ENCODE measurements at places on chromosomes 1 and 21.

DNA sequence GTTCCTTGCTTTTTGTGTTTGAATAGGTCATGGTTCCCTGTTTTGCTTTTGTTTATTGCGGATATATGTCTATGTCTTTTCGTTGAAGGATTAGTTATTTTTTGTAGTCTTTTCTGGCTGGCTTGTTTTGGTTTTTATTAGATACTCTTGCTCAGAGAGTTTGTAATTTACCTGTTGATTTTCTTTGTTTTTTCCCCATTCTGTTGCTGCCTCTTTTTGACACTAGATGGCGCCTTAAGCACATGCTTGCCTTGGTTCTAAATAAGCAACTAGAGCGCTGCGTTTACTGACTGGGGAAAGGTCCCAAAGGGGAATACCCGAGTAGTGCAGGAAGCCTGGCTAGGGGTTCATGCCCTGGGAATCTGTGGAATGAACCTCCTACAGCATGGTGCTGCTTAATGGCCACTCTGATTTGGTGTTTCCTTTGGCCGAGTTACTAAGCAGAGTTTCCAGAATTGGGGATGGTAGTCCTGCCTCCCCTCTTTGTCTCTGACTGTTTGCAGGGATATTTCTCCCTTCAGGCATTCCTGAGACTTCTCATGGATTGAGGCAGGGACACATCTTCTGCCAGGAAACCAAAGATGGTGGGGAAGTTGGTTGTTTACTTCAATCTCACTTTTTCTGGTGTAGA lies 143.2 kb downstream of the PTPRU start:
- no peak for DNase-seq

DNA sequence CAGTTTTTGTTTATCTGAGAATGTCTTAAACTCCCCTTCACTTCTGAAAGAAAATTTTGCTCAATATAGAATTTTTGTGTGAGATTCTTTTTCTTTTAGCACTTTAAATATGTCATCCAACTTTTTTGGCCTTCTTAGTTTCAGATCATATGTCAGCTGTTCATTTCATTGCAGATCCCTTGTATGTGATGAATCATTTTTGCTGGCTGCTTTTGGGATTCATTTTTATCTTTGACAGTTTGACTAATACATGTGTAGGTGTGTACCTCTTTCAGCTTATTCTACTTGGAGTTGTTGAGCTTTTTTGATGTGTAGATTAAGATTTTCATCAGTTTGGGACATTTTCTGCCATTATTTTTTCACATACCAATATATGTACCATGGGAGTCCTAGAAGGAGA lies 156.8 kb downstream of the FASLG start:
- DNase-seq, result no peak

GRCh38 chr1:150521196-150521968 lies 5.8 kb downstream of the FALEC start:
- DNase-seq, result no peak

GRCh38 chr1:203954788-203955552 lies 93.6 kb downstream of the SNRPE start:
- DNase-seq, result no peak

DNA sequence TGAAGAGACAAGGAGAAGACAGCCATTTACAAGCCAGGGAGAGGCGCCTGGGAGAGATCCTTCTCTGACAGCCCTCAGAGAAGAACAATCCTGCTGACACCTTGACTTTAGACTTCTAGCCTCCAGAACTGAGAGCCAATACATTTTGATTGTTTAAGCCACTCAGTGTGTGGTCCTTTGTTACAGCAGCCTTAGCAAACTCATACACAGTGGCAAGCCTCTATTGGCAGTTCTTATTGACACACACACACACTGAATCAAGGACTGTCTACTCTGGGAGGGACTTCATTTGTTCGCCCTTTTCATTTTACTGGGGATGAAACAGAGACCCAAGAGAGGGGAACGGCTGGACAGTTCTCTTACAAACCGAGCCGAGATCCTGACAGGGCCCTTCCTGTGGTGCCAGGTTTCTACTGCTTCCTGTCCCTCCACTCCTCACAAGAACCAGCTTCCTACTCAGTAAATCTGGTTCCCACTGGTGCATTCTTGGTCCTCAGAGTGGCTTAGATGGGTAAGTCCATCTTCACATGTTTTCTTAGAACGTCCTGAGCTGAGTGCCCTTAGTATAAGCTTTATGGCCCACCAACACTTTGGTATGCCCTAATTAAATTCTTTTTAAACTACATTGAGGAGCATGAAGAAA lies 14.7 kb downstream of the SLAMF1 start:
- no peak for DNase-seq

DNA sequence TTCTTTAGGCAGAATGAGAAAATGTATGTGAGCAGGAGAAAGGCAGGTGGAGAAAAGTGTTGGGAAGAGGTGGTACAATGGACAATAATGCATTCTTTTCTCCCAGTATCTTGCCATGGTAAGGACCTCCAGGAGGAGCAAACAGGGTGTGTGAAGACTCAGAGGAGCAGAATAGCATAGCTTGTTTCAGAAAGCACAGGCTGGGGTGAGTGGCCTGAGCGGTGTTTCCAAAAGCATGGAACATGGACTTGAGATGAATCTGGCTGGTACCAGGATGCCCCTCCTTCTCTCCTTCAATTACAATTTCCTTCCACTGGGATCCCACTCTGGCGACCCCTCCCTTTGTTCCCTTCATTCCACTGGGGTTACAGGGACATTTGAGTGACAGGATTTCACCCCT lies 123.4 kb upstream of the TNR start:
- DNase-seq, result no peak

DNA sequence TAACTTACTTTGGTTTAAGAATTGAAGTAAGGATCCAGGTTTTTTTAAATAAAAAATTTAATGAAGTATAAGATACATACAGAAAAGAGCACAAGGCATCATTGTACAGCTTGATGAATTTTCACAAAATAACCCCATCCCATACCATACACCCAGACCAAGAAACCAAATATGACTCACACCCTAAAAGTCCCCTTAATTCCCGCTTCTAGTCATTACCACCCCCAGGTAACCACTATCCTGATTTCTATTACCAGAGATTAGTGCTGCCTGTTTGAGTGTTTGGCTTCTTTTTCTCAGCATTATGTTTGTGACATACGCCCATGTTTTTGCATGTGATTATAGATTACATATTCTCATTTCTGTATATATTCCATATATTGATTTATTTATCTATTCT lies 98.5 kb upstream of the HIVEP3 start:
- no peak for DNase-seq

GRCh38 chr1:216830424-216831210 lies 107.4 kb upstream of the ESRRG start:
- no peak for DNase-seq

- no peak for DNase-seq
These were observed 38.4 kb upstream of the TENT5C start for GRCh38 chr1:117567435-117567834.

DNA sequence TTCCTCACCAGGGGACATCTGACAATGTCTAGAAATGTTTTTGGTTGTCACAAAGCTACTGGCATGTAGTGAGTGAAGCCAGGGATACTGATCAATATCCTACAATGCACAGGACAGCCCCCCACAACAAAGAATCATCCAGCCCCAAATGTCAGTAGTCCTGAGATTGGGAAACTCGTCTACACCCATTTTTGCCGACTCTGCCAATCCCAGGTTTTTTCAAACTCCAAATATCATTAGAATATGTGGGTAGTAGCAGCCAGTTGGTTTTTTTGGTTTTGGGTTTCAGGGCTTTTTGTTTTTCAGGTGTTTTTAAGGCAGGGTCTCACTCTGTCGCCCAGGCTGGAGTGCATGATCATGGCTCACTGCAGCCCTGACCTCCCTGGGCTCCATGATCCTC lies 5.9 kb downstream of the SPATA46 start:
- DNase-seq, result no peak

- no peak for DNase-seq
These were observed 321.0 kb upstream of the SNX7 start for GRCh38 chr1:98340511-98340910.

DNA sequence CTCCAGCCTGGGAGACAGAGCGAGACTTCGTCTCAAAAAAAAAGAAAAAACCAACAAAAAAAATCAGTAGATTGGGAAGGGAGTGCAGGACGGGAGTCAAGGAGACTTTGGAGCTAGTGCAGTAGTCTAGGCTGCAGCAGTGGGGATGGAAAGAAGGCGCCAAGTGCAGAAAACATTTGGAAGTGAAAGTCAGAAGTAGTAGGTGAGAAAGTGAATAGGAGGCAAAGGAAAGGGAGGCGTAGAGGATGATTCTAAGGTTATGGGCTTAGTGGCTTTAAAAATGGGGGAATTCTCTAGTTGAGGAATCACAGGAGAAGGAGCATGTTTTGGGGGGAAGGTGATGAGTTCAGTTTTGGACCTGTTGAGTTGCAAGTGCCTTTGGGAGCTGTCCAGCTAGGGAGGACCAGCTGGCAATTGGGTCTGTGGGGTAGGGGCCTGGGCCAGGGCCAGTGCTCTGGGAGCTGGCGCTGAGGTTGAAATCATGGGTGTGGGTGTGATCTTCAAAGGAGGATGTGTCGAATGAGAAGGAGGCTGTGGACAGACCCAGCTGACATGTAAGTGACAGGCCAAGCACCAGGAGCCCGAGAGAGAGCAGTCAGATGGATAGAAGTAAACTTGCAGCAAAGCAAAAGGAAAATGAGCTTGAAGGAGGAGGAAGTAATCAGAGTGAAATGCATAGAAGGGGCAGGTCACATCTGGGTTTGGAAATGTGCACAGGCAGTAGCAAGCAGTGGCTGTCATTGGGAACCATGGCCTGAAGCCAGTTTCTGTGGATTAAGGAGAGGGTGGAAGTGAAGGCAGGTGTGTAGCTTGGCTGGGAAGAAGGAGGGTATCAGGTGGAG lies 15.8 kb downstream of the TMCC2 start:
- no peak for DNase-seq

DNA sequence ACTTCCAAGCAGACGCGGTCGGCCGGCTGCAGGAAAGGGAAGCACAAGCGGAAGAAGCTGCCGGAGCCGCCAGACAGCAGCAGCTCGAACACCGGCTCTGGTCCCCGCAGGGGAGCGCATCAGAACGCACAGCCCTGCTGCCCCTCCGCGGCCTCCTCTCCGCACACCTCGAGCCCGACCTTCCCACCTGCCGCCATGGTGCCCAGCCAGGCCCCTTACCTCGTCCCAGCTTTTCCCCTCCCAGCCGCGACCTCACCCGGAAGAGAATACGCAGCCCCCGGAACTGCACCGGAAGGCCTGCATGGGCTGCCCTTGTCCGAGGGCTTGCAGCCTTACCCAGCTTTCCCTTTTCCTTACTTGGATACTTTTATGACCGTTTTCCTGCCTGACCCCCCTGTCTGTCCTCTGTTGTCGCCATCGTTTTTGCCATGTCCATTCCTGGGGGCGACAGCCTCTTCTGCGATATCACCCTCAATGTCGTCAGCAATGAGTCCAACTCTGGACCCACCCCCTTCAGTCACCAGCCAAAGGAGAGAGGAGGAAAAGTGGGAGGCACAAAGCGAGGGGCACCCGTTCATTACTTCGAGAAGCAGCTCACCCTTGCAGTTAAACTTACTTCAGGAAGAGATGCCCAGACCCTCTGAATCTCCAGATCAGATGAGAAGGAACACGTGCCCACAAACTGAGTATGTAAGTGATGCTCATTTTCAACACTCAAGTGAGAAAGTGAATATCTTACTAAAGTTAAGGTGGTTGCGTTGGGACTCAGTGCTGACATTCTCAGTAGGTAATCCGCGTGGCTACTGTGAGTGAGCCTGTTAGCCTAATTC lies 25.5 kb downstream of the UTS2 start:
- DNase-seq, result no peak

GRCh38 chr1:207981976-207982375 lies 71.1 kb upstream of the CD34 start:
- DNase-seq, result no peak

GRCh38 chr1:217134857-217135568 lies 411.8 kb upstream of the ESRRG start:
- DNase-seq, result peak; percentile 60
